Neural progenitor cell (in vitro differentiated cells): ENCODE measurements at places on chromosomes 11 and 22.

DNA sequence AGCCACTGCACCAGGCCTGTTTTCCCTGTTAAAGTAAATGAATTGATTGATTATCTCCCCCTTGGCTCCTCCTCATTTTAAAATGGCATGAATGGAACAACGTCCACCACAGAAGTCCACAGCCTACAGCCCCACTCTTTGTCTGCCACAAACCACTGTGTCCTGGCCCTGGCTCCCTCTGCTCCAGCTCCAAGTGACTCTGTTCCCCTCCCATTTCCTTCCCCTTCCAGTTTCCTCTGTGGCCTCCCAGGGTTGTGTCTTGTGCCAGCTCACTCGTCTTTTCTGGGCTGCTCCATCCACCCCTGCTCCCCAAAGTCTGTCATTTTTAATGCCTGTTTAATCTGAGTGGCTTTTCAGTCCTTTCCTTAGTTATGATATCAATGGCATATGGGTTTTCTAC, 52.4 kb upstream of the CD5 start:
- DNase-seq = no peak

DNA sequence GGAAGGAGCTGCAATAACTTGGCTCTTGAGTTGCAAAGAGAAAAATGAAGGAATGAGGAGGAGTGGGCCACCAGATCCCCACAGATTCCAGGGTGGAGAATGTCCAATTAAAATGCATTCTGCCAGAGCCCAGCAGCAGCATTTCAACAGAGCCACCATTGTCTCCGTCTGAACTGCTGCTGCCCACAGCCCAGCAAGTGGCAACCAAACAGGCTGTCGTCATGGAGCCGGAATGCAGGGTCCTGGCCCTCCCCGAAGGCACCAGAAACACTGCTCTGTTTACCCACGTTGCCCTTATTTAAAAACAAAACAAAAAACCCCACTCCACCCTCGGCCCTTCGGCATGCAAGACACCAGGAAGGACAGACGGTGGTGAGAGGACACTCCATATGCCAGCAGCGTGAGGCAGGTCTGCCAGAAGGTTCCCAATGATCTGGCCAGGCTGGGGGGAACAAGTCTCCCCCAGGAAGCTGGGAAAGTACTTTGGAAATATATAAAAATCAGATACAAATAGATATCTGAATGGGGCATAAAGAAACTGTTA, 32.5 kb downstream of the PLEKHA7 start:
- peak; percentile 77 for DNase-seq

DNA sequence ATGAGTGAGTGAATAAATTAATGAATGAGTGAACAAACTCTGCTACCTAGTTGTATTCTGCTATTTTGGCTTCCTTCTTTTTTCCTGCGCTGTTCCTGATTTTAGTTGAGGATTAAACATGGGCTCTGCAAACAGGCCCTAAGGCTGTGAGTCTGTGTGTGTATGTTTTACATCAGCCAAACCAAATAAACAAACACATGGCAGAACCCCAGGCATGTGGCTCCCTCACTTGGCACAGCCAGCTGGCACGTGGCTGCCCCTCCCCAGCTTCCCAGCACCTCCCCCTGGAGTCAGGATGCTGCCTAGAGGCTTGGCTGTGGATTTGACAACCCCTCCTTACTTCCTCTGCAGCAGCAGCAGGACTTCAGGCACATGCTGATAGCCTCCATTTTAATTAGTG, 593.2 kb downstream of the INSC start:
- peak; percentile 9 for DNase-seq

- no peak for DNase-seq
These were observed 54.9 kb downstream of the CD6 start for GRCh38 chr11:61026121-61027031.

GRCh38 chr11:67731583-67731982, 57.2 kb upstream of the ALDH3B2 start:
- DNase-seq = no peak

GRCh38 chr22:44409211-44409973, 88.6 kb downstream of the RTL6 start:
- no peak for DNase-seq

DNA sequence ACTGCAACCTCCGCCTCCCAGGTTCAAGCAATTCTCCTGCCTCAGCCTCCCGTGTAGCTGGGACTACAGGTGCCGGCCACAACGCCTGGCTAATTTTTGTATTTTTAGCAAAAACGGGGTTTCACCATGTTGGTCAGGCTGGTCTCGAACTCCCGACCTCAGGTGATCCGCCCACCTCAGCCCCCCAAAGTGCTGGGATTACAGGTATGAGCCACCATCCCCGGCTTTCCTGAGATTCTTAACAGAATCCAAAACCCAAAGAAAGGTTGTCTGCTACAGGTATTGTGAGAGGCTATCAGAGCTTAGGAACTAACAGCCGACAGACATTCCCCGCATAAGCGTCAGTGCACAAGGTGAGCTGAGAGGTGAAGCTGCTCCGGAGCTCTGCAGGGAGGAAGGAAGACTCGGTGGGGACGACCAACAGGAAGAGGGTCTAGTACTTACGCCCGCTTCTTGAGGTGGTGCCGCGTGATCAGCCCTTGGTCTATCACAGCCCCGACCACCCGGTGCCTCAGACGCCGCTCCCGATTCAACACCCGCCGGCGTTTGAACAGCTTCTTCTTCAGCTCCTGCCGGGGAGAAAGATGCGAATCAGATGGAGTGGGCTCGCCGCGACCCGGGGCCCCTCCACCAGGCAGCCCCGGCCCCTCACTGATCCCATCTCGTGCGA, 470 bp downstream of the C11orf98 start:
- DNase-seq = no peak

DNA sequence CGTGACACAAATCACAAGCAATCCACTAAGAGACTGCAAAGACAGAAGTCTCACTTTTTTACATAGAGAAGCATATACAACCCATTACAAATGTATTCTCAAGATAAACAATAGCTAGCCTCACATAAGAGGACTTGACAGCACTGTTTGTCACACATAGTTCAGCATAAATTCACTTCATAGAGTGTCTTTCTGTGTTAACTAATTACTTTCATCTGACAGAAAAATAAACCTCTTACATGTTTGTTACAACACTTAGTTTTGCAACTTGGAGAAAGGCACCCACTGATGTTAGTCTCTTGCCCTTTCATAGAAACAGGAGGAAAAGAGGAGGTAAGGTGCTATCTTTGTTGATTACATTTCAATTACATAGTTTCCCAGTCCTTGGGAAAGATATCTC, 2221.9 kb upstream of the RAG2 start:
- no peak for DNase-seq
